ENCODE measurements at places on chromosomes 12 and 14.

DNA sequence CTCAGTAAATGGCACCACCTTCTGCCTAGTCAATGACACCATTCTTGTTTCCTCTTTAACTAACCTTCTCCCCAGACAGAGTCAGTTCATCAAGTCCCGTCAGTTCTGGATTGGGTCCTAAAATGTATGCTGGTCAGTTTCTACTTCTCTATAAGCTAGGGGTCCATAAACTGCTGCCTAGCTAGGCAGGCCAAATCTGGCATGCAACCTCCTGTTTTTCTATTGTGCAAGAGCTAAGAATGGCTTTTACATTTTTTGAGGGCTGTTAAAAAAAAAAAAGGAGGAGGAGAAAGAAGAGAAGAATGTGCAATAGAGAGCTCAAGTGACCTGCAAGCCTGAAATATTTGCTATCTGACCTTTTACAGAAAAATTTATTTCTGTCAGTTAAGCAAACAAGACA lies 6.4 kb upstream of the TMED10 start:
- DNase-seq = no peak

DNA sequence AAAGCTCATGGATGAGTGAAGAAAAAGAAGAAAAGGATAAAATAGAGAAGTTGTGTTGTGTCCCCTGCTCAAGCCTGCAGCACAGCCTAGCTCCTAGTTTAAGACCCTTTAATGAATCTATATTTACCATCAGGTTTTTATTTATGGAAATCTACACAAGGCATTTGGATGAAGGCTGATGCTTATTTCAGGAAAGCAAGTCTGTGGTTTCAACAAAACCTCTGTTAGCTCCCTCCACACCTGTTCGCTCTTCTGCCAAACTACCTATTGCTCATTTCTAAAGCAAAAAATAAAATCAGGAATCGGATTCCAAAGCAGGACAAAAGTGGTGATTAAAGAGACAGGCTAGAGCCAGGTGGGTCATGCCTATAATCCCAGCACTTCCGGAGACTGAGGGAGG lies 18.9 kb upstream of the MAP3K9 start:
- no peak for DNase-seq

GRCh38 chr12:121653999-121654398 lies 15.5 kb downstream of the MORN3 start:
- DNase-seq = peak; percentile 7

- peak; percentile 45 for DNase-seq
Measured at GRCh38 chr12:112381406-112381882, 787 bp downstream of the HECTD4 start.

DNA sequence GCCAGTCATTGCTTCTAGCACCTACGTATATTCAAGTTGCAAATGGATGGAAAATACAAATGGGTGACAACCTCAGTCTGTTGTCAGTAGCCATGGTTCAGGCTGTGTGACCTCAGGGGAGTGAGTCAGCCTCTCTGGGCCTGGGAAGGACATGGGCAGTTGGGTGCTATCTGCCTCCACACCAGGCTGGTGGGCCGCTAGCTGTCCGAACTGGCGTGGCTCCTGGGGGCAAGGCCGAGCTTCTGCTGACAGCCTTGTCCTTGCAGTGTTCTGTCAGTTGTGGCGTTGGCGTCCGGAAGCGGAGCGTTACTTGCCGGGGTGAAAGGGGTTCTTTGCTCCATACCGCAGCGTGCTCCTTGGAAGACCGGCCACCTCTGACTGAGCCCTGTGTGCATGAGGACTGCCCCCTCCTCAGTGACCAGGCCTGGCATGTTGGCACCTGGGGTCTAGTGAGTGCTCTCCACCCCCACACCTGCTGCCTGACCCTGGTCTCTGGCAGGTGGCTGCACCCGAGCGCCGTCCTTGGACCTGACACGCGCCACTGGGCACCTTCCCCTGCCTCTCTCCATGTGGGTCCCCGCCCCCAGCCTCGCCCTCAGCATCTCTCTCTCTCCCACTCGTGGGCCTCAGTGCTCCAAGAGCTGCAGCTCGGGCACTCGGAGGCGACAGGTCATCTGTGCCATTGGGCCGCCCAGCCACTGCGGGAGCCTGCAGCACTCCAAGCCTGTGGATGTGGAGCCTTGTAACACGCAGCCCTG lies 17.1 kb downstream of the PAPLN start:
- DNase-seq = no peak

- no peak for DNase-seq
Measured at GRCh38 chr12:6058481-6059161, 65.8 kb downstream of the VWF start.

DNA sequence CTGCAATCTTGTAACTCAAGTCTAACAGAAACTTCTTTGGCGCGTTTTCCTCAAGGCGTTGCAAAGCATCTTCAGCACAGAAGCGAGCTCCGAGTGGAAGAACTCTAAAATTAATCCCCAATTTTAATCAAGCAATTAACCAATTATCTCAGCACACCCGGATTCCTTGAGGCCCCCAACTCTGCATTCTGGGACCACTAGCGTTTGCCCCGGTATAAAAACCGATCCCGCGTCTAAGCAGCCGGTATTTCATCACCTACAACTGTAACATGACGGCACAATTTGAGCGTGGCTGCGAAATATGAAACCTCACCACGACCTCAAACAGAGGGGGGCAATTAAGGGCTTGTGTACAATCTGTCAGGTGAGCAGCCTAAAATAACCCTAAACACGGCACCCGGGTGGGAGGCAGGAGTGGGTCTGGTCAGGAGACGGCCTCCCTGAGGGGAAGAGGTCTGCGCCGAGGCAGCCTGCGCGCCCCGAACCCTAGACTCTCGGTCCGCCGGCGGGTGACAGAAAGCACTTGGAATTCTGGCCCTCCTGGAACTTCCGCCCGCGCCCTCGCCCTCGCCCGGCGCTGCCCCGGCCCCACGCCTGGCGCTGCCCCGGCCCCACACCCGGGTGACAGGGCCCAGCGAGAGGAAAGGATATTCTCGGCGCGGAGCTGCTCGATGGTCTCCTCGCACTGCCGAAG lies 594 bp downstream of the ZCCHC8 start:
- DNase-seq = peak; percentile 81

DNA sequence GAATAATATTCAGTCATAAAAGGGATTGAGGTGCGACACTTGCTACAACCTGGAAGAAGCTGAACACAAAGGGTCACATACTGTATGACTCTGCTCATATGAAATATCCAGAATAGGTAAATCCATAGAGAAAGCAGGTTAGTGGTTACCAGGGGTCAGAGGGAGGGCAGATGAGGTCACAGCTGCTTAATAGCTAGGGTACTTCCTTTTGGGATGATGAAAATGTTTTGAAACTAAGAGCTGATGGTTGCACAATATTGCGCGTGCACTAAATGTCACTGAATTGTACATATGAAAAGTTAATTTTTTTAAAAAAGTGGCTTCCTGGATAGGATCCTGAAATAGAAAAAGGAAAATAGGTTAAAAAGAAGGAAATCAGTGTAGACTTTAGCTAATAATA lies 23.8 kb downstream of the NEUROD4 start:
- DNase-seq = no peak

GRCh38 chr12:49796606-49797448 lies 31.4 kb downstream of the NCKAP5L start:
- no peak for DNase-seq

DNA sequence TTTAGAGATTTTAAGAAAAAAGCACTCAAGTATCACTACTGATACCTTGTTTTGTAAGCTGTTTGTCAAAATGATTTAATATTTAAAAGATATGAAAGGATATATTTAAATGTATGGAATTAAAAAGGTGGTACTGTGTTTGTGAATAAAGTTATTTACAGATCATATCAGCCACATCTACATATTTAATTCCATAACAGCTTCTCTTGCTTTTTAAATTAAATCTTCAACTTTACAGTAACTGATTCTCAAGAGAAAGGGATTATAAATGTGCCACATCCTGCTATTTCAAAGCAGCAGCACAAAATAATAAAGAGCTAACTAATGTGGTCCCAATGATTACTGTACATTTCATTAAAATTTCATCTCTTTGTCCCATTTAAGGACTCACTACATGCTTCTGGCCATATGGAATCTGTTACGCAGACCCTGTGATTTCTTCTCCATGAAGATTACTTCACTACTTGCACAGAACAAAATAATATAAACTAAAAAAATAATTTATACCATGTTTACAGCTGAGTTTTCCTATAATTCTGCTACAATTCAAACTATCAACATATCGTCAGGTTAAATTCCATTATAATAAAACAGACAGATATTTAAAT lies 117.8 kb downstream of the MED13L start:
- DNase-seq = no peak

DNA sequence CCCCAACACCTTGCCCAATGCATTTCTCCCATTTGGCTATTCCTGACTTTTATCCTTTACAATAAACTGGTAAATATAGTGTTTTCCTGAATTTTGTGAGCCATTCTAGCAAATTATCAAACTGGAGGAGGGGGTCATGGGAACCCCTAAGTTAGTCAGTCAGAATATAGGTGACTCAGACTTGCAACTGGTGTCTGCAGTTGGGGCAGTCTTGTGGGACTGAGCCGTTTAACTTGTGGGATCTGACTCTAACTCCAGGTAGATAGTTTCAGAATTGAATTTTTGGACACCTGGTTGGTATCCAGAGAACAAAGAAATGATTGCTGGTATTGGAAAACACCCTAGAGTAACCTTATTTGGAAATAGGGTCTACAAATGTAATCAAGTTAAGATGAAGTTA lies 133.4 kb downstream of the CEP83 start:
- no peak for DNase-seq

DNA sequence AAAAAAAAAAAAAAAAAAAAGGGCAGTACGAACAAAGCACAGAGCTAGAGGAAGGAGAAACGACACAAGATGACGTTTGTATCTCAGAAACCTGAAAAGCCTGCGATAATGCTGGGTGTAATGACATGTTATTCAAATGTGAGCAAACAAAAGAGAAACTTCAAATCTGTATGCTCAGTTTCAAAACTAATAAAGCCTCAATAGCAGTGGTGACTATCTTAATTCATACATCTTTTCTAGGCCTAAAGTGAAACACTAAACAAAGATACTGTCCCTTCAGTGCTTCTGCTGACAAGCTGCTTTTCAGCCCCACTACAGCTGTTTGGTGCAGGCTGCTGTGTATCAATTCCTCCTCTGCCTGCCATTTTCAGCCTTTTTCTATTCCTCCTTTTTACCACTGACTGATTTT lies 15.8 kb downstream of the ITPR2 start:
- no peak for DNase-seq

GRCh38 chr12:19764408-19764807 lies 325.1 kb downstream of the AEBP2 start:
- no peak for DNase-seq

GRCh38 chr12:112998987-112999767 lies 20.9 kb downstream of the OAS2 start:
- no peak for DNase-seq

DNA sequence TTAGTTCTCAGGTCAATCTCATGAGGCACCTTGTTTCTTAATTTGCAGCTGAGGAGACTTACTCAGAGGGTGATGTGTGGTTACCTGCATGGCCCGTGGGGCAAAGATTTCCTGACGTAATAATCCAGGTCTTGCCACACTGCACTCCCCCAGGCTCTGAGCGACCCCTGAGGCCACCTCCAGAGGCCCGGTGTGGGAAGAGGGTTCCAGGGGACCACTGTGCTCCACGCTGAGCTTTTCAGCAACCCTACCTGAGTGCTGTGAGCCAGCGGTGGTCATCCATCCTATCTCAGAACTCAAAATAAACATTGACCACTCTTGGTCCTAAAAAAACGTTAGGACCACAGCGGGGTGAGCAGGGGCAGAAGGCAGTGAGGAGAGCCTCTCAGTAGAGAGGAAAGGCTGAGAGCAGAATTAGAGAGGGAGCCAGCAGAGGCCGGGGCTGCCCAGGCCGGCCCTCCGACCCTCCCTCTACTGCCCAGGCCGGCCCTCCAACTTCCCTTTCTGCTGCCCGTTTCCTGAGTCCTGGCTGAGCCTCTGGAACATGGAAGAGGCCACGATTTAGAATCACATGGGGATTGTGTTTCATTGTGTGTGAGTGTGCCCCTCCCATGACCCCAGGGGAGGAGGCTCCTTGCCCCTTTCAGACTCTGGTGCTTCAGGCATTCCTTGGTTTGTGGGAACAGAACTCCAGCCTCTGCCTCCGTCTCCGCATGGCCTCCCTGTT lies 188.2 kb upstream of the DIO3 start:
- DNase-seq = no peak

DNA sequence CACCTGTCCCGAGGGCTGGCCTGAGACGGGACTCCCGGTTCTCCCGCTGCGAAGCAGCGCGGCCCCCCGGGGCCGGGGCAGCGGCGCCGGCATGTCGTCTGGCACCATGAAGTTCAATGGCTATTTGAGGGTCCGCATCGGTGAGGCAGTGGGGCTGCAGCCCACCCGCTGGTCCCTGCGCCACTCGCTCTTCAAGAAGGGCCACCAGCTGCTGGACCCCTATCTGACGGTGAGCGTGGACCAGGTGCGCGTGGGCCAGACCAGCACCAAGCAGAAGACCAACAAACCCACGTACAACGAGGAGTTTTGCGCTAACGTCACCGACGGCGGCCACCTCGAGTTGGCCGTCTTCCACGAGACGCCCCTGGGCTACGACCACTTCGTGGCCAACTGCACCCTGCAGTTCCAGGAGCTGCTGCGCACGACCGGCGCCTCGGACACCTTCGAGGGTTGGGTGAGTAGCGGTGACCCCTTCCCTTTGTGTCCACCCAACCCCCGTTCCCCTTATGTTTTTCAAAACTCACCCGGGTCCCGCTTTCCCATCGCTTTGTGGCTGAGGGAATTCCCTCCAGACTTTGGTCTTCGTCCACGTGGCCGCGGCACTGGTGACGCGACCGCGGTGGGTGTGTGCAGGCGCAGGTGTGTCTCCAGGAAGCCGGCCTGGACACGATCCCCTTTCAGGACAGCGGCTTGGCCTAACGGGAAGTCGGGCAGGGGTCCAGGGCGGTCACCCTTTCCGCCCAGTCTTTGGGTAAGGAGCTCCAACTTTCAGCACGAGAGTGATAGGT lies 826 bp downstream of the PRKCH start:
- no peak for DNase-seq

DNA sequence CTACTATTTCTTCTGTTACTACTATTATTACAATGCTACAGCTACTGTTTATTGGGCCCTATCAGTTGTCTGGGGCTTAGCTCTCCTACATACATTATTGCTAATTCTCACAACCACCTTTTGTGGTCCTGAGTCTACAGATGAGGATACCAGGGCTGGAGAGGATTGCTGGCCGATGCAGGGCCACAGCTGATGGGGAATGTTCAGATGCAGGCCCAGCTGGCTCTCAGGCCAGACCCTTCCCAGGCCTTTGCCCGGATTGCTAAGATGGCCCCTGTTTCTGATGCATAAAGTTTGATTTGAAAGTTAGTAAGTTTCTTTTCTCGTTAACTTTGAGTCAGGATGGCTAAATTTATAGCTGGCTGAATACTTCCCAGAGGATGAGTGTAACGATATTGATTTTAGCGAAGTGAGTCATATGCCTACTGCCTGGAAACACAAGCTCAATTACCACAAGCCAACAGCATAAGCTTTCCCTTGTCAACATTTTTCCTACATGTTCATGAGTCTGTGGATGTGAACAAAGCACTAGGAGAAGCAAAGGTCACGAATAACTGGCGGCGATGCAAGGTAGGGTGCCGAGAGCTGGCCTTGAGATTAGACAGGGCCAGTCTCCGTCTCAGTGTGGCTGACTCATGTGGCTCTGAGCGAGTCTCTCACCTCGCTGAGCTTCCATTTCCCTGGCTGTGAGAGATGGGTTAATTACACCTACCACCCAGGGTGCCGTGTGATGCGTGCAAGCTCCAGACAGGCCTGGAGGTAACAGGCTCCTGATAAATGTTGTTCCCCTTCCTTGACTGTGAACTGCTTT lies 111.0 kb downstream of the BEGAIN start:
- no peak for DNase-seq
